ENCODE measurements at places on chromosomes 3 and 15.

GRCh38 chr3:24704496-24704895 lies 209.8 kb upstream of the THRB start:
- DNase-seq: no peak

GRCh38 chr3:99332276-99332675 lies 306.1 kb upstream of the COL8A1 start:
- no peak for DNase-seq

- no peak for DNase-seq
These were observed 13.7 kb downstream of the MAP2K1 start for GRCh38 chr15:66400351-66400774.

- DNase-seq: no peak
These were observed 91.0 kb downstream of the TPRG1 start for GRCh38 chr3:189262746-189263145.
